COR-L47 (cell line): ENCODE measurements at places on chromosomes 5 and 9.

GRCh38 chr9:83451308-83451707 is 86.9 kb downstream of the FRMD3 start:
- DNase-seq: peak; percentile 76

- no peak for DNase-seq
Measured at GRCh38 chr5:146751781-146752401, 126.7 kb downstream of the PPP2R2B start.

DNA sequence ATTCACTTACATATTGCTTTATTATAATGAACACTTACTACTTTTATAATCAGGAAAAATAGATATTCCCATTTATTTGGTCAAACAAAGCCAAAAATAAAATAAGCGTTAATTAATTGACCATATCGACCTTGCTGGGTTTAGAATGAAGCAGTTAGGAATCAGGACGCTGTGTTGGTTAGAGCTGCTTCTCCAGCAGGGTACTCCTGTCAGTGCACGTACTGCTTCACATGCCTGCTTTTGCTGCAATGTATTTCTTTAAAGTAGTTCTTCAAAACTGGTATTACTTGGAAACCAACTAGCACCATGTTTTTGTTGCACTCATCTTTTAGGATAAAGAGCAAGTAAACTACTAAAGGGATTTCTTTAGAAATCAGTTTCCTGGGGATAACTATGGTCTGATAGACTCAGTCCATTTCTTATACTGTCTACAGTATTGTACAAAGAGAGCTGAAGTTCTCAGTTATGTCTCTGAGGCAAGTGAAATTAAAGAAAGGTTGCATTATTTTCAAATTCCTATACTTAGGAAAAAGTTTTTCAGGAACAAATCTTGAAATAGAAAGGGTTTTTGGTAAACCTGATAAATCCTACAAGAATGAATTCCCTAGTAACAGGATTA is 6.8 kb upstream of the TRMO start:
- DNase-seq: no peak

- peak; percentile 11 for DNase-seq
Measured at GRCh38 chr5:126544087-126544740, 50.8 kb downstream of the ALDH7A1 start.

DNA sequence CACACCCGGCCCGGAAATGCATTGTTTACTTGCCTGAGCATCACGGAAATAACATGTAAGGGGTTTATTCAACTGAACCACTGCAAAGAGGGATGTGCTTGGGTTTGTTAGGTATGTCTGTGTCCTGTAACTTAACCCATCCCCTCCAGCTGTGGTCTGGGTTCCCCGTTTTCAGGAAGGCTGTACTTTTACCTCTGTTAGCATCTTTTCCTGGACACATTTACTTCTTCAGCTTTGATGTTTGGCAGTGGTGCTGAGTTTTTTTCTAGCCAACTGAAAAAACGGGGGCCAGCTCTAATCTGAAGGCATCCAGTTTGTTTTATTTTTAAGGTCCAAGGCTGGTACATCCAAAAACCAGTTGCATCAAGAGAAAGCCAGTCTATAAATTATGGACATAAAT is 561.8 kb downstream of the BNC2 start:
- no peak for DNase-seq
